Stimulated activated CD8-positive, alpha-beta memory T cell treated with anti-CD3 and anti-CD28 coated beads, Interleukin-12 subunit alpha, Interleukin-12 subunit beta, amount 100 ng/mL, for 1 hour (primary cell): ENCODE measurements at places on chromosomes 5 and 9.

DNA sequence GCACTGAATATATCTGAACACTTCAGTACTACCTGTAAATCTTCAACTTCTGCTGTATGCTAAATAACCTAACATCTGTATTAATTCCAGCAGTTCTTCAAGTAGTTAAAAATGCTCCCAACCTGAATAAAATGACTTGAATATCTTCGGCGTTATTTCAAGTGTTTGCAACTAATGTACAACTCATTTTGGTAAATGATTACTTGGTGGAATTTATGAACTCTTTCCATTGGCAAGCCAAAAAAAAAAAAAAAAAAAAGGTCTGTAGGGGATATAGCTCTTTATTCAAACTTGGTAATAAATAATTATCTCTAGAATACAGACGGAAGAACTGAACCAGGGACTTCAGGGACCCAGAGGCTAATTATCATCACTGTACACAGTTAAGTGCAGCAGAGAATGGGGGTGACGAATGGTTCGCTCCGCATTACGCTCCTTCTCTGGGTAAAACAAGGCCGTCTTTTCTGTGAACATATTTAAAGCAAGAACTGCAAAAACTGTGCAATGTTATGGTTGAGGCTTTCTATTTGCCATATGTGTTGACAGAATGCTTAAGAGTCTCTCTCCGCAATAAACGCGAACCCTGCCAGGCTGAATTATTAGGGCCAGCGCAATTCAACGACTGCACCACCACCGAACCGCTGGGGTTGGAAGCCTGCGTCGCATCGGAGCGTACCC is 1.9 kb upstream of the ERBIN start:
- DNase-seq = no peak

DNA sequence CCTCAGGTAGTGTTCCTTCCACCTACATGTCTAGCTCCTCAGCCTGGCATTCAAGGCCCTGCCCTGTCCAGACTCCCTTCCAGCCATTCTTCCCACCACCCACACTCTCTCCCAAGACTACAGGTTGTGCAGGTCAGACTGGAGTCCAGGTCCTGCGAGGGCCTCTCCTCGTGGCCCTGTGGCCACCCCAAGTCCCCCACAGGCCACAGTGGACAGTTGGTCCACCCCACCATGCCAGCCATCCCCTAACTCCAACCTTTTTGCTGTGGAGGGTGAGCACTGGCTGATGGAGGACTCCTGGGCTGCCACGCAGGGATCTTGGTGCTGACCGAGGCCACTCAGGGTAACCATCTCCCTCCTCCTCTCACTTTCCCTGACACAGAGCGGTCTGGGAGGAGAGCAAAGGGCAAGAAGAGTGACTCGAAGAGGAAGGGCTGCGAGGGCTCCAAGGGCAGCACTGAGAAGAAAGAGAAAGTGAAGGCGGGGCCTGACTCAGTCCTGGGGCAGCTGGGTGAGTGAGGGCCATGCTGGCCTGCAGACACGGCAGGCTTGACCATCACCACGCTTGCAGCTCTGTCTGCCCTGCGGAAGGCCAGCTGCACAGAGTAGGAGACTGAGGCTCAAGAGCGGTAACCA is 51.0 kb downstream of the JADE2 start:
- DNase-seq = no peak

DNA sequence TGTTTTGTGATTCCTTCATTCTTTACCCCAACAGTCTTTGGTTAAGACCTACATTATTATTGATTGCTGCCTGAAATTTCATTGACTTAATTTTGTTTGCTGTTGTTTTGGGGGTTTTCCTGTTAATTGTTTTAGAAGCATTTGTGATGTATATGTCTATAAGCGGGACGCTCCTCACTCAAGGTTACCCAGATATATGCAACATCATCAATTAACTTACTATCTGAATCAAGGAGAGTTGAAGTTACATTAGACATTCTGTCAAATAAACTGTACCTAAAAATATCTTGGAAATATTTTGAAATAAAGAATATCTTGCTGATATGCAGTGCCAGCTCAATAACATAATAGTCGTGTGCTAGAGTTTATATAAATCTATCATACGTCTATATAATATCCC is 125.9 kb upstream of the CDH18 start:
- no peak for DNase-seq

DNA sequence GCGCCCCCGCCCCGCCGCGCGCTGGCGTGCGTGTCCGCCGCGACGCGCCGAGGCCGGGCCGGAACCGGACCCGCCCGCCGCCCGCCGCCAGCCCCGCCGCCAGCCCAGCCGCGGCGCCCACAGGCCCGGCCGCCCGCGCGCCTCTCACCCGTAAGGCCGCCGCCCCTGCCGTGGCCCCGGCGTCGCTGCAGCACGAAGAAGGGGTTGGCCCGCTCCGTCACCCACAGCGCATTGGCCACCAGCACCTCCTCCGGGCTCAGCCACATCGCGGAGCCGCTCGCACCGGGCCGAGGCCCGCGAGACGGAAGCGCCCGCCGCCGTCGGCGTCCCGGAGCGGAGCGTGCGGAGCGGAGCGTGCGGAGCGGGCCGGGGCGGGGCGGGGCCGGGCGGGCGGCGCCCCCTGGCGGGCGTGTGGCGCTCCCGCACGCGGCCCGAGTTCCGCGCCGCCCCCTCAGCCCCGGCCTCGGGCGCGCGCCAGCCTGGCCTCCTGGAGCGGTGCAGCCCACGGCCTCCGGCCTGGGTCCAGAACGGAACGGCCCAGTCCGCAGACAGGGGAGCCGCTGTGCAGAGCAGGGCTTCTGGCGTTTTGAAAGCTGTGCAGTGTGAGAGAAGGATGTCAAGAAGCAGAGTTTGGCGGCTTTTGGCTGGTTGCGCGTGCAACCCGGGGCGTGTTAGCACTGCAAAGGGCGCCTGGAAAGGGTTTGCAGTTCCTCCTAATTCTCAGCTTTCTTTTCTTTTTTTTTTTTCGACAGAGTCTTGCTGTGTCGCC is at the start of gene TBC1D9B:
Gene TBC1D9B (minus strand): TSS at position 342 of the 769 bp plus-strand sequence. CDS start 76 bp downstream, at position 266.
- peak; percentile 39 for DNase-seq

DNA sequence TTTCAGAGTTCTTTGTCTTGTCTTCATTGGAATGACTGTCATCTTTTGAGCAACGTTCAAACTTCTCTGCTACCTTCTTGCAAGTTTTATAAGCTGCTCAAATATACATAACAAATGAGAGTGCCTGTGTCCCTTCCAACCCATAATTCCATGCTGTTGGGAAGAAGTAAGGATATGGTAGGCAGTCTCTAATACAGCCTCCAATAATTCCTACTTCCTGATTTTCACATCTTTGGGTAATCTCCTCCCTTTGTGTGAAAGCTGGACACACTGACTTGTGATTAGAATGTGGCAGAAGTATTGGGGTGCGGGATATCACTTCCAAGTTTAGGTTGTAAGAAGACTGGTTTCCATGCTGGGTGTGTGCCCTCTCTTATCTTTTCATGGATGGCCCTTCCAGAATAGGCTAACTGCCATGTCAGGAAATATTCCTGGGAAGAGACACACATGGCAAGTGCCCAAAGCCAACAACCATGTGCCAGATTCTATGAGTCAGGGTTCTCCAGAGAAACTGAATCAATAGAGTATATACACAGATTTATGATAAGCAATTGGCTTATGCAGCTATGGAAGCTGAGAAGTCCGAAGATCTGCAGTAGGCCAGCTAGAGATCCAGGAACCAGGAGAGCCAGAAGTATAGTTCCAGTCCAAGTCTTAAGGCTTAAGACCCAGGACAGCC is 531.3 kb downstream of the NTRK2 start:
- no peak for DNase-seq

GRCh38 chr5:10323588-10324488 is 16.1 kb upstream of the CMBL start:
- no peak for DNase-seq

DNA sequence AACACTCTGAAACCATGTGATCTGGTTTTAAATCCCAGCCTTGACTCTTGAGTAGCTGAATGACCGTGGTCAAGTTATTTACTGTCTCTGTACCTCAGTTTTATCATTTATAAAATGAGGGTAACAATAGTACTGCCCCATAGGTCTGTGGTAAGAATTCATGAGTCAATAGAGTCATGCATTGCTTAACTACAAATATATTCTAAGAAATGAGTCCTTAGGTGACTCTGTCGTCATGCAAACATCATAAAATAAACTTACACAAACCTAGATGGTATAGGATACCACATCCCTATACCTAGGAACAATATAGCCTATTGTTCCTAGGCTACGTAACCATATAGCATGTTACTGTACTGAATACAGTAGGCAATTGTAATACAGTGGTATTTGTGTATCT is 20.3 kb upstream of the ABCA1 start:
- no peak for DNase-seq

GRCh38 chr9:135588371-135588770 is 26.8 kb downstream of the PAEP start:
- no peak for DNase-seq

- DNase-seq = peak; percentile 16
Observed at GRCh38 chr5:140372971-140373487, 13.0 kb downstream of the SLC4A9 start.

DNA sequence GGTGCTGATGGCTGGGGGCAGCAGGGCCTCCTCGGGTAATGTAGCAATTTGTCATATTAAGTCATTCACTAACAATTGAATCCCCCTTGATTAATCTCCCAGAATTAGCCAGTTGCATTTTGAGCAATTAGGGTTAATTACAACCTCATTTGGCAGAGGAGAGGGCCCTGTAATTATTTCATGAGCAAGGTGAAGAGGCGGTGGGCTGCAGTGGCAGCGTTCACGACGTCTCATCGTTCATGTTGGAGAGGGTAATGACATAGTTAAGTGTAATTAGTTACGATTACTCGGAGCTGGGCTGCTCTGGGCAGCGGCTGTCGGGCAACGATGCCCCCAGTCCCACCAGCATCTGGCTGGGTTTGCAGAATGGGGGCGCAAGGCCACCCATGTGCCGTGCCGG is 46.0 kb downstream of the NEK6 start:
- DNase-seq = no peak

DNA sequence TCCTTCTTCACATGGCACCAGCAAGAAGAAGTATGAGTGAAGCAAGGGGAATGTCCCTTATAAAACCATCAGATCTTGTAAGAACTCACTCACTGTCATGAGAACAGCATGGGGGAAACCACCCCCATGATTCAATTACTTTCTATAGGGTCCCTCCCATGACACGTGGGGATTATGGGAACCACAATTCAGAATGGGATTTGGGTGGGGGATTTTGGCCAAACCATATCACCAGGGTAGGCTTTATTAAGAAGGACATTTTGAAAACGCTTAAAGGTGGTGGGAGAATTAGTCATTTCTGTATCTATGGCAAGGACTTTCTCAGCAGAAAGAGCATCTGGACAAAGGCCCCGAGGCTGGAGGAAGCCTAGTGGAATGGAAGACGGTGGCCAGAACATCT is 100.2 kb upstream of the ADAMTS16 start:
- no peak for DNase-seq

- DNase-seq = no peak
Observed at GRCh38 chr9:75950998-75951397, 60.5 kb downstream of the PCSK5 start.

DNA sequence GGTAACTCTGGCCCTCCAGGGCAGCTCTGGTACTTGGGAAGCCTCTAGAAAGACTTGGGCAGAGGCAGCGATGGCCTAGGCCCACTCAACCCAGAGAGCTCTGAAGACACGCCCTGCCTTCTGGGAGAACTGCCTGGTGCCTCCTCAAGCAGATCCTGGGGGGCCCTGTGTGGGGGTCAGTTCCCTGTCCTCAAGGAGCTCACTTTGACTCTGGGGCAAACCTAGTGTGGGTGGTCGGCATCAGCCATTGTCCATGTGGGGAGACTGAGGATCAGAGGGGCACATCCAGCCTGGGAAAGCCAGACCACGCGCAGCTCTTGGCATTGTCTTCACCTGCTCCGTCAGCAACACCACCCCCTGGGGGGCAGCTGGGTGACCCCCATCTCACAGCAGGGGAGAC is 28.0 kb downstream of the ABO start:
- no peak for DNase-seq

GRCh38 chr9:113875459-113876150 is 504 bp upstream of the ZNF618 start:
- DNase-seq = no peak

GRCh38 chr5:157874861-157875260 is 15.9 kb upstream of the CLINT1 start:
- DNase-seq = no peak

- DNase-seq = no peak
Observed at GRCh38 chr9:111712369-111712768, 51.0 kb downstream of the GNG10 start.
